ENCODE measurements at places on chromosomes 11 and 22.

DNA sequence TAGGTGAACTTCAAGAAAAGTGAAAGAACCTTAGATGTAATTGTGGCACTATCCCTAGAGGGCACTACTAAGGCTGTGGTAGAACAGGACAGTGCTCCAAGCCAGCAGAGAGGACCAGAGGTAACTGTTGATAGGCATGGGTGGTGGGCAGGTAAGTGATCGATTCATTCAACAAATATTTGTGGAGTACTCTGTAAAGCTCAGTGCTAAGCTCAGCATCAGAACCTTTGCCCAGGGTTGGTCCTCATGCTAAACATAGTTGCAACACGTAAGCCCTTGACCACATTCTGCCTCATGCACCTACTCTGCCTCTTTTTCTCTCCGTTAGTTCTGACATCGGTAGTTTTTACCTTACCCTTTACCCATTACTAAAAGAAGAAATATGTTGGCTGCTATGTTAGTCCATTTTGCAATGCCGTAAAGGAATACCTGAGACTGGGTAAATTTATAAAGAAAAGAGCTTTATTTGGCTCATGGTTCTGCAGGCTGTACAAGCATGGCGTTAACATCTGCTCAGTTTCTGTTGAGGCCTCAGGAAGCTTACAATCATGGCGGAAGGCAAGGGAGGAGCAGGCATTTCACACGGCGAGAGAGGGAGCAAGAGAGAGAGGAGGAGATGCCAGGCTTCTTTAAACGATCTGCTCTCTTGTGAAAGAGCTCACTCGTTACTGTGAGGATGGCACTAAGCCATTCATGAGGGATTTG, 18.4 kb upstream of the NNMT start:
- no peak for DNase-seq

DNA sequence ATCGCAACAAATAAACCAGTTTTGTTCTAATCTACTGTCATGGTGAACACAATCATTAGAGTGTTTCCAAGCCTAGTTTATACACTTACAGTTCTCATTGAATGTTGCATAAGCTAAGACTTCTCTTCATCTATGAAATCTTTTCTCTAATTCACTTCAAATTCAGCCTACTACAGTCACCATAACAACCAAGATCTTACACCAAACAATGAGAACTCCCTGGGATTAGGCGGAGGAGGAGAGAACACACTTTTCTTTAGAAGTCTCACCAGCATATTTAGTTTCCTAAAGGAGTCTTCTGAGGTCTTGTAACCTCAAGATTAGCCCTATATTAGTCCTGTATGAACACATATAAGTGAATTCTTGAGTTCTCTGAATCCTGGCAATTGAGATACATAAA, 1889.7 kb downstream of the LRRC4C start:
- DNase-seq = no peak

DNA sequence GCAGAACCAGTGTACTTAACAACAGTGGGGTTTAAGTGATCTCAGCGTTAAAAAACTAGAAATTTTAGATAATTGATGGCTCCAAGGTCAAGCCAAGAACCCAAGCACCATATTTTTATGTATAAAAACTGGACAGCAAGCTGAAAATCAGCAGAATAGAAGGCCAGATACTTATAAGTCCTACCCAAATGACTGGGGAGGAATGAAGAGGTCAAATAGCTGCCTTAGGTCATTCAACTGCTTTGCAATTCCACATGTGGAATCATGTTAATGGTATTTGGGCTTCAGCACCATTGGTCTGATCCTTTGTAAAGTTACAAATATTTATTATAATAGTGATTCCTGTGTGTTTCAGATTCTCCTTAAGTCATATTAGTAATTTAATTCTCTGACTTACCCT, 108.4 kb downstream of the FAT3 start:
- DNase-seq = no peak

GRCh38 chr11:99682646-99683045, 661.9 kb downstream of the CNTN5 start:
- DNase-seq = no peak

- DNase-seq = no peak
Measured at GRCh38 chr22:30649430-30650007, 13.9 kb downstream of the SLC35E4 start.

DNA sequence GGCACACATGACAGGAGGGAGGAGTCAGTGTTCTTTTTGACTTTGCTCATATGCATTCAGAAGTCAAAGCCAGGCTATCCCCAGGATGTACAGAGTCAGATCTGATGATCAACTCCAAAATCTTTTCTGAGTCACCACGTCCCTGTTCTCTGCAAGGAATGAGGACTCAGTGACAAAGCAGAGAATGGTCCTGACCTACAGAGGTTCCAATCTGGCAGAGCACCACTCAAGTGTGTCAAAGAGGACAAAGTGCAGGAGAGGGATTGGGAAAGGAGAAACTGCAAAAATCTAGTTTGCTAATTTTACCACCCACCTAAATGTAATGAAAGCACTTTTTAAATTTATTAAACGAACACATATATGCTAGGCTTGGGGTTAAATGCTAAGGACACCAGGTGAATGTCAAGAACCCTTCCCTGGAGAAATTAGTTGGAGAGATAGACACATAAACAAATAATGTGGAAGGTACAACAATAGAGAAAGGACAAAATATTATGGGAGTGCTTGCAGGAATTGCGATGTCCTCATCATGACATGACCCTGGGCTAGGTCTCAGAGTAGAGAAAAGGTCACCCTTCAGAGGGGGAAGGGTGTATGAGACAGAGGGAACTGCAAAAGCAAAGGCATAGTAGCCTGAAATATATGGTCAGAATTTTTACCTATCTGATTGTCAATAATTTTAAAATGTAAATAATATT, 56.3 kb downstream of the MTNR1B start:
- DNase-seq = no peak

GRCh38 chr22:46673205-46673604, 53.0 kb downstream of the GRAMD4 start:
- no peak for DNase-seq

GRCh38 chr11:46529095-46529905, 64.5 kb downstream of the AMBRA1 start:
- peak; percentile 69 for DNase-seq

DNA sequence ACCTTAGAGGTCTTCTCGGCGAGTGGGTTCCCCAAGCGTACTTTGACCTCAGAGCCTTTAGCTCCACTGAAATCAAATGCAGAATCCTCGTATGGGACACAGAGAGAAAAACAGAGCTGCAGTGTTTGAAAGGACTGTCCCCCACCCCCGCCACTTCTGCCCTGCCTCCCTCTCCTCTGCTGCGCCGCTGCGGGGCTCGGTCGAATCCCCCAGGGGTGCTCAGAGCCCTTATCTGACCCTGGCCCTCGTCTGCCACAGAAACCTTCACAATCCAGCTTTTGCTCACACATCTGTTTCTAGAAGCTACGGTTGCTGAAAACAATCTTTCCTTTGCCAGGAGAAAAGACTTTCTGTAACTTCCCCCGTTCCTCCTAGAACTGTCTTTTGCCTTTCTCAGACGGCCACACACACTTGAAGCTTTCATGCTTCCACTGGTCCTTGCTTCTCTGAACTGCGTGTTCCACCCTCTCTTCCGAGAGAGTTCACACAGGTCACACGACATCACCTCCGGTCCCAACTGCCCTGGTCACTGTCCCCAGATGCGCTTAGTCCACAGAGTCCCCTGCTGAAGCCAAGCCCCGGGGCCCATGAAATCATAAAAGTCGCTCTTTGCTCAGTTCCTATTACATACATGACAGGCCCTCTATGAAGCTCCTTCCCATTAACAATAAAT, 3.7 kb downstream of the SMIM35 start:
- no peak for DNase-seq

DNA sequence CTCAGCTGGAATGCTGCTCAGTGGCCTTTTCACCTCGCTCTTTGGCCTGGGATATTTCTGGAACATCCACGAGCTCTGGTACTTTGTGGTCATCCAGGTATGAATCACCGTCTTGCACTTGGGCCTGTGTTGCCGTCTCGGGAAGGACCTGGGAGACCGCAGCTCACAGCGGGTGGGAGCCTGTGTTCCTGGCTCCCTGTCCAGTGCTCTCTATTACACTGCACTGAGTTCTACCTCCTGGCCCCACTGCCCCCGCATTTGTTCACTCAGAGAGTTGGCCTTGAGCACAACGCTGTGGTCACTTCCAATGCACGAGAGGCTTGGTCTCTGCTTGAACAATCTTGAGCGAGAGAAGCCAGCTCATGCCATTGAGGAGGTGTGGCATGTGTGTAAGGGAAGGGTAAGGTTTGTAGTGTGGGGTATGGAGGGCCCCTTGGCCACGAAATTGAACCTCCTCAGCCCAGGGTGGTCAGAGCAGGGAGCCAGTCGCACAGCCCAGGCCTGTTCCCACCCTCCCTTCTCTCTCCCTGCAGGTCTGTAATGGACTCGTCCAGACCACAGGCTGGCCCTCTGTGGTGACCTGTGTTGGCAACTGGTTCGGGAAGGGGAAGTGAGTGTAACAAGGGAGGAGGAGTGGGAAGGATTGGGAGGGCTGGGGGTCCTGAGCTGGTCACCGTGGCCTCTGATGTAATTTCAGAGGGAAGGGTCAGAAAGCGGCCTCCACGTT, 16.2 kb downstream of the SLC37A2 start:
- no peak for DNase-seq

DNA sequence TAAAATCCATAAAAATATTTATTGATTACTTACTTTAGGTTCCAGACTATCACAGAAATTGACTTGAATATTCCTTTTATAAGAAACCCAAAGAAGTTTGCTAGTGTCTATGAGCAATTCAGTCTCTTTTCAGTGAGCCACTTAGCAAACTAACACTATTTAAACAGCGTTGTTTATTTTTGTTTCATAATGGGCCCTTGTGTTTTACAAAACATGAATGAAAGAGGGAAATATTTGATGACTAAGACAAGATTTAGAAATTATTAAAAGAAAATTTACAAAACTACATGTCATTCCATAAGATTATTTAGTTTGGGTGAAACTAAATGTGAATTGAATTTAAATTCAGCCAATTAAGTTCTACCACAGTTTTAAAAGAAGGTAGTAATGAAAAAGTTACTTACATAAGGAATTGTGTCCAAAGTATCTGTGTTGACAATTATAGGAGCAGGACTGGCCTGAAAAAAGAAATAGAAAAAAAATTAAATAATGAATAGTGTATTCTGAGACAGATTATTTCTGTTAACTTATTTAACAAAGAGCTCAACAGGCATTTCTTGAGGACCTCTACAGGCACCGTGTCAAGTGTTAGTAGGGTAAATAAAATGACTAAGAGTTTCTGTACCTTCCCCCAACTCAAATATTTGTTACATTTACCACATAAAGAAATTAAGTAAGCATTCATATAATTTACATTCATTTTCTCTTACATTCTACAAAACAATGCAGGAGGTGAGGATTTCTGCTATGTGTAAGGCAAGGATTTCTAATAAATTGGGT, 964.9 kb upstream of the CCDC90B start:
- DNase-seq = no peak

- no peak for DNase-seq
Measured at GRCh38 chr11:100876815-100877520, 189.9 kb downstream of the ARHGAP42 start.

DNA sequence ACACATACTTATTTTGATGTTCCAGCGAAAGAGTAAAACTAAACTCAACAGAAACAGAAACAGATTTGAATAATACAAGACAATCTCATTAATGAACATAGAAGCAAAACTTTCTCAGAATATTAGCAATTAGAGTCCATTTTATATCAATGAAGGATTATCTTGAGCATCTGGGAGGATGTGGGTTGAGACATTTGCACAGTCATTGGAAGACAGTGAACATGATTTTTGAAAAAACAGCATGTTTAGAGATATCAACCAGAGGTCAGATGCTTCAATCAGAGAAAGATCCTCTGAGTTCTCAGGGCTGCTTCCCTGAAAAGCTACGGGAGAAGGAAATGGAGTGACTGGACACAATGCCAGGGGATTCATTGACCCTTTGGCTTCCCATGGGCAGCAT, 35.9 kb upstream of the VPREB1 start:
- no peak for DNase-seq

DNA sequence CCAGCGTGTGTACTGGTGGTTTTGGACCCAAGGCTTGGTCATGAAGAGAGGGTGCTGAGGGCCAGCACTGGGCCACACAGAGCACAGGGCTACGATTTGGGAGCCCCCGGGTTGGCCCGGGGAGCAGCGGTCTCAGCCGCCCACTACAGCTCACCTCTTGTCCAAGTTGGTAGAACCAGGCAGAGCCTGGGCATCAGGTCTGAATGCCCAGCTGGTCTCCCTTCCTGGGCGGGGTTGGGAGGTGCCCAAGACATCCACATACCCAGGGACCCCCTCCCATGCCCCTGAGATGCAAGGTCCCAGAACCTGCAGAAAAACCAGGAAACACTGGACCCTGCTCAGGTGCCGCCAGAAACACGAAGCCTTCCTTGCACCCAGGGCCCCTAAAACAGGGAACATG, 18.0 kb downstream of the CELSR1 start:
- peak; percentile 12 for DNase-seq

DNA sequence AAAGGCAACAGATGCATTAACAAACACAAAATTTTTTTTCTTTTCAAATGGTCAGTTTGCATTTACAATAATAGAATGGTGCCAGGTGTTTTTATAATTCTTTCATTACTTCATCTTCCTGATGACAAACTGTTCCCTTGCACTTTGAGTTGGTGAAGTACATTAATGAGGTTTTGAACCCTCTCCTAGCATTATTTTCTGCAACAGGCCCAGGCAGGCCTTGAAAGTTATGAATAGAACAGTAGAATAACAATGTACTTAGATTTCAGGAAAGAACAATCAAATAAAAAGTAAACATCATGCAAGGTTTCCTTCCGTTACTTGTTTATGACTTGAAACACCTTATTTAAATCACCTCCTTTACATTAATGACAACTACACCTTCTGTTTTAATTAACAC, 9.6 kb downstream of the BTG4 start:
- DNase-seq = no peak

- DNase-seq = no peak
Measured at GRCh38 chr11:57303280-57303989, 21.3 kb downstream of the TNKS1BP1 start.

GRCh38 chr11:17682848-17683247, 36.5 kb upstream of the MYOD1 start:
- DNase-seq = no peak

GRCh38 chr11:104060820-104061219, 24.4 kb downstream of the DDI1 start:
- no peak for DNase-seq

DNA sequence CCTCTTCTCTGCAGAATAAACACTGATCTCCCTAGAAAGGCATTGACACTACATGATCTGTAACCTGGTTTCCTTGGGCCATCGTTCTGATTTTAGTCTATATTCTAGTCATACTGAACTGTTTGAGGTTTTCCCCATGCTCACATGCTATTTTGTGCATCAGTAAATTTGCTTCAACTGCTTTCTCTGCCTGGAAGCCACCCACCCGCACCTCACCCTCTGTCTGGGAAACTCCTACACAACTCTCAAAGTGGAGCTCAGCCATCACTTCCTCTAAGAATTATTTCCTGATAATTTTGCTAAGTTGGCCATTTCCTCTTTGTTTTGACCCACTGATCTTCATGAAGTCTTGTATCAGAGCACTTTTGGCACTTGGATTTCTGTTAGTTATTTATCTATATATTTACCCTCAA, 36.1 kb downstream of the MMP20 start:
- no peak for DNase-seq

DNA sequence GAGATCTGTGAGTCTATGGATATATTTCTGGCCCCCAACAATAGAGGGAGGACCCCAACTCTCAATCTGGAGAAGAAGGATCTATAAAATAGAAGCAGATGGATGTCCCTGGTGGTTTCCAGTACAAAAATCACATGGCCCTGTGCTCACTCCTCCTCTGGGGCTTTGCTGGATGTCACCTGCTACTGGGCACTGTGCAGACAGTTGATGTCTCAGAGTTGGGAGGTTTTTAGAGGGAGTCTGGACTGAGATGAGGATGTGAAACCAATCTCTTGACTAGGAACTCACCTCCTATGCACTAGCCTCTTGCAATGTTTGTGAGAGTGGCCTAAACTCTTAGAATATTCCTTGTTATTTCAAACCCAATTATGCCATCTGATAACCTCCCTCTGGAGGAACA, 107.2 kb downstream of the SCN3B start:
- no peak for DNase-seq
